ENCODE measurements at places on chromosomes 12 and 14.

DNA sequence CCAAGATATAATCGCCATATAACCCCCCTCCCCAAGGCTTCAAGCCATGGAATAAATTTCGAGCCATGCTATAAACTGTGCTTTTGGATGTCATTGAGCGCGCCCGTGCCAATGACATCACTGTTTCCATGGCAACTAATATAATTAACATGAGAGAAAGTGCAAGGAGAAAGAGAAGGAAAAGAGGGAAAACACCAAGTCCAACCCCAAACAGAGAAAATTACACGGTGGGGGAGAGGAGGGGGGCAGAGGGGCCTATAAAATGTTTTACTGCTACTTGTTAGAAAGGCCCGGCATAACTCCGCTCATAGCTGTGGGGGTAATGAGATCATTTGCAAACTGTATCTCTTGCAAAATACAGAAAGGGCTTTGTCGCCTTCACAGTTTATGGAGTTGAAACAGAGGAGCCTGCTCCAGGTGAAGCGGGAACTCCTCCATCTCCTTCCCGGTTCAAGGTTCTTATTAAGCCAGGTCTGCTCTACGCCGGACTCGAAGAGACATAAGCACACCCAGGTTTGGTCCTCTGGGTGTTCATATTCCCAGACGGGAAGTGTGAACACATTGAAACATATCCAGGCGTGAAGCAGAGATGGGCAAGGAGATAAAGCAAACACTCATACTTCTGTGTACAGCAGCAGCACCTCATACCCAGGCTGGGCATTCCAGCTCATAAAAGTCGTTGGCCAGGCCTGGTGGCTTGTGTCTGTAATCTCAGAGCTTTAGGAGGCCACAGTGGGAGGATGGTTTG lies 99.1 kb upstream of the MAP1LC3B2 start:
- no peak for DNase-seq

GRCh38 chr14:57389646-57390036 lies 745 bp upstream of the NAA30 start:
- no peak for DNase-seq

- no peak for DNase-seq
These were observed 85.0 kb downstream of the IPO8 start for GRCh38 chr12:30610718-30611117.

GRCh38 chr14:22280497-22281316 lies 308.3 kb downstream of the DAD1 start:
- no peak for DNase-seq

GRCh38 chr12:47891356-47891755 lies 13.4 kb downstream of the VDR start:
- no peak for DNase-seq

DNA sequence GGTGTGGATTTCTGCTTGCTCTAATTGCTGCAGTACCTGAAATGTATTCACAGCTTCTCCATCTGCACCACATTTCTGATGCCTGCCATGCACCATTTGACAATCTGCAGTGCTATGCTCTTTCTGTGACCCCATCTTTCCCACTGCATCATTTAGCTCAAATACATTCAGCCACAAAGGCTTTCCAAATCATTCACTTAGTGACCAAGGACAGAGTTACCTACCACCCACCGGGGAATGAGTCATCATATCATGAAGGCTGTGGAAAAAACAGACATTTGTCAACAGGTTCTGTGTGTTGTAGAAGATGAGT lies 465.5 kb upstream of the ATP2B1 start:
- peak; percentile 14 for DNase-seq

DNA sequence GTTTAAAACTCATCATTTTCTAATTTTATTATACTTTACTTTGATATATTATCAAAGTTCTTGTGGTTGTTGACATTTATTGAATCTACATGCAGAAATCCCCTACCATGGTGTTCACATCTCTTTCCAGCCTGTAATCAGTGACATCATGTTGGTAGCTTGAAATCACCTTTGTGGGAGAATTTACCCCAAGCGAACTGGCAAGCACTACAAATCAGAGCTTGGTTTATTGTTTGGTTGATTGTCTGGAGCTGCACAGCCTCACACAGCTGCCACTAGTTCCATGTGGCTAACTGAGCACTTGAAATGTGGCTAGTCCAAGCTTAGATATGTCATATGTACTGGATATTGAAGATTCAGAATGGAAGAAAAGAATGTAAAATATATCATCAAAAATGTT lies 15.4 kb upstream of the KRT5 start:
- DNase-seq, result no peak

GRCh38 chr12:107503887-107504885 lies 181.4 kb upstream of the PWP1 start:
- DNase-seq, result no peak

DNA sequence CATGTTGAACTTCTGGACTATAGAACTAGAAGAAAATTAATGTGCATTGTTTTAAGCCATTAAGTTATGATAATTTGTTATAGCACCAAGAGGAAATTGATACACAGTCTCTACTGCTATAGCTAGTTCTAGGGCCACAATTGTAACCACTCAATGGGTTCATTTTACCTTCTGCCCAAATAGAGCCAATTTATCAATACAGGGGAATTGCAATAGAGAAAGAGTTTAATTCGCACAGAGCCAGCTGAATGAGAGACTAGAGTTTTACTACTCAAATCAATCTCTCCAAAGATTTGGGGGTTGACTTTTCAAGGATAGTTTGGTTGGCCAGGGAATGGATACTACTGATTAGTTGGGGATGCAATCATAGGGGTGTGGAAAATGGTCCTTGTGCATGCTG lies 31.9 kb upstream of the BICDL1 start:
- DNase-seq, result no peak

DNA sequence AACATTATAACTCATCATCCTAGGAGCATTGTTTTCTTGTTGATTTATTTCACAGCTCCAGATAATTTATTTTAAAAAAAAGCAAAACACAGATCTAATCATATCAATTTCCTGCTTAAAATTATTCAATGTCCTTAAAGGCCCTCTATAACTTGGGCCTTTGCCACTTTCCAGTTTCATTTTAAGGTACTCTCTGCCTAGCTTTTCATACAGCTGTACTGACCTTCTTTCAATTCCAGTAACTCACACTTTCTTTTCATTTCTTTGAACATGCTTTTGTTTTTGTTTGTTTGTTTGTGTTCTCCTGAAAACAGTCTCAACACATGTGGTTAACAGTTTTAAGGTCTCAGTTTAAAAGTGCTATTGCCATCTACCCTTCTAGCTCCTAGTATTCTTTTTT lies 281.9 kb downstream of the ACSS3 start:
- no peak for DNase-seq

- no peak for DNase-seq
These were observed 46.9 kb upstream of the KRR1 start for GRCh38 chr12:75558287-75558686.

- no peak for DNase-seq
These were observed 206.2 kb upstream of the RGS6 start for GRCh38 chr14:71725922-71726579.

GRCh38 chr14:24662753-24663152 lies 28.8 kb upstream of the GZMB start:
- DNase-seq, result no peak

GRCh38 chr12:115758877-115759620 lies 518.4 kb downstream of the MED13L start:
- no peak for DNase-seq

DNA sequence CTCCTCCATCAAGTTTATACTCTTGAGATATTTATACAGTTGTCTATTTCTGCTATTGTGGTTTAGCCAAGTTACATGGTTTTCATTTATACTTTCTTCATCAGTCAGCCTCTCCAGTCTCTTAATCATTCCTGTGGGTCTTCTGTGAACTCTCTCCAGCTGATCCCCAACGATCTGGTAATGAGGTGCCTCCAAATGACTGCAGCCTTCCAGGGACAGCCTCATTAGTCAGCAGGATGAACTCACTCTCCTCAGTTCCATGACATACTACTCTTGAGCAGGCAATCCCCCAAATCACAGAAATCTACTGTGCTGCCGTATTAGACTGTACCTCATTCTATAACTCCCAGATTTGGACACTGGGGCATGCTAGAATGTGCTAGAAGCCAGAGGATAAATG lies 15.3 kb downstream of the AREL1 start:
- no peak for DNase-seq

- peak; percentile 67 for DNase-seq
These were observed 82.2 kb downstream of the PPP2R5C start for GRCh38 chr14:101843665-101844064.

- no peak for DNase-seq
These were observed 4.2 kb downstream of the HSPB8 start for GRCh38 chr12:119182701-119183493.

- no peak for DNase-seq
These were observed at the start of gene RTL1 for GRCh38 chr14:100903672-100904185. TSS of gene RTL1 (minus strand) at chr14:100903722. CDS start at chr14:100884788, 18,934 bp downstream.

DNA sequence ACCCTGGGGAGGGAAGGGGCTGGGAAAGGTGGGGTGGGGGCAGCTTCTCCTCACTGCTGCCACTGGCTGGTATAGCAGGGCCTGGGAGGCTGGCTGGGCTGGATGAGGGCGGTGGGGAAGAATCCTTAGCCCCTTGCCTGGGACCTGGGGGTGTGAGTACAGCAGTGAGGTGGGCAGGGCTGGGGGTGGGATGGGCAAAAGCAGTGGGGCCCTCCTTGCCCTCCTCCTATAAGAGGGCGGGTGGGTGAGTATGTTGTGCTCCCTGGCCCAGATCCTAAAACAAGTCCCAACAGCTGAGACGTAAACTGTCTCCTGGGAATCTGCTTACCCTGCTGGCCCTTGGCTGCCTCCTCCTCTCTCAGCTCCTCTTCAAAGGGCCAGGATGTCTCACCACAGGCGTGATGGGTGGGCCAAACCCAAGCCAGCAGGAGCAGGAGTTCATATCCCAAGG lies 2.2 kb downstream of the NCKAP5L start:
- no peak for DNase-seq

- DNase-seq, result no peak
These were observed 57.2 kb upstream of the MAX start for GRCh38 chr14:65159281-65160062.

DNA sequence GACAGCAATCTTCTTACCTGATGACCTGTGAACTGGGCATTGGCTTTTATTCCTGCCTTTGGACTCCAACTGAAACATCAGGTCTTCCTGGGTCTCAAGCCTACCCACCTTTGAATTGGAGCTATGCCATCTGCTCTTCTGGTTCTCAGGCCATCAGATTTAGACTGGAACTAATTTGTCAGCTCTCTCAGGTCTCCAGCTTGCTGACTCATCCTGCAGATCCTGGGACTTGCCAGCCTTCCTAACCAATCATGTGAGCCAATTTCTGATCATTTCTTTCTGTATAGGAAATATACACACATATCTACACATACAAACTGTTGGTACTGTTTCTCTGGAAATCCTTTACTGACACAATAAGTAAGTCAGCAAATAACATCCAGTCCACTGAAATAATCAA lies 65.3 kb upstream of the TSPAN8 start:
- no peak for DNase-seq

DNA sequence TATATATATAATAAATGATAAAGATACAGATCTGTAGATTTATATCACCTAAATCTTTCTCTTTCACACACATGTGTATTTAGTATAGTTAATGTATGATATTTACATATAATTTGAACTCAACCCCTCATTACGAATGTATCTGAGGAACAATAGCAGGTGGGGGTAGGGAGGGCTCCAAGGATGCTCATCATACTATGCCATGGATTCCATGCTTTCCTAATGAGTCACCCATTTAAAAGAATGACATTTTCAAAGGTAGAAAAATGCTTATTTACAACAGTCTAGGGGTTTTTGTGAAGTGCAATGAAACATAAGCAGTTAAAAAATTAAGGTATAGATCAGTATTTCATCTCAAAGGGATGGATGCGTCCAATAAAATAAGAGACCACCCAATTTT lies 181.6 kb downstream of the SOX5 start:
- no peak for DNase-seq

DNA sequence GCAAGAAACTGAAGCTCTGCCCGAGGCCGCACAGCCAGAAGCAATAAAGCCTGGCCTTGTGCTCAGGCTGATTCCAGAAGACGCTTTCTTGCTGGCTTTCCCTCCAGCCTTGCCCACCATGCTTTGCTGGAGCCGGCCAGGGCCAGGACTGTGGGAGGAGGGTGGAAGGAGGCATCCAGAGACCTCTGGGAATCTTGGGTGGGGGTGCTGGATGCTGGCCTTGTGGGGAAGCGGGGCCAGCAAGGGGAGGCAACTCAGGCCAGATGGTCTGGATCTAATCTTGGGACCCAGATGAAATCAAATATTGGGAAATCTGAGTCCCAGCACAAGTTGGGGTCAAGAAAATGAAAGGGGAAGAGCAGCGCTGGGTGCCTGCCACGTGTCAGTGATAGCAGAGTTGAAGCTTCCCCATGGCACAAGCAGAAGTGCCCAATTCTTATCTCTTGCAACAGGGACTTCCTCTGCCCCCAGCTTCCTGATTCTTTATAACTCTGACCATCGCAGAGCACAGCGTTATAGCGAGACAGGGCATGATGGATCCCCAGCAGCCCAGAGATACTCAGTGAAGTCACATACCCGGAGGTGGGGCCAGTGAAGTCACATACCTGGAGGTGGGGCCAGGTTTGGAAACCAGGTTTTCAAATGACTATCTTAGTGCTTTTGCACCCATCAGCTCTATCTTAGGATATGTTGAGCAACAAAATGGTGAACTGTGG lies 6.4 kb upstream of the RABGGTA start:
- DNase-seq, result peak; percentile 12

GRCh38 chr12:20305470-20305869 lies 62.9 kb upstream of the PDE3A start:
- DNase-seq, result no peak

GRCh38 chr12:108307006-108307405 lies 32.1 kb downstream of the CMKLR1 start:
- no peak for DNase-seq

DNA sequence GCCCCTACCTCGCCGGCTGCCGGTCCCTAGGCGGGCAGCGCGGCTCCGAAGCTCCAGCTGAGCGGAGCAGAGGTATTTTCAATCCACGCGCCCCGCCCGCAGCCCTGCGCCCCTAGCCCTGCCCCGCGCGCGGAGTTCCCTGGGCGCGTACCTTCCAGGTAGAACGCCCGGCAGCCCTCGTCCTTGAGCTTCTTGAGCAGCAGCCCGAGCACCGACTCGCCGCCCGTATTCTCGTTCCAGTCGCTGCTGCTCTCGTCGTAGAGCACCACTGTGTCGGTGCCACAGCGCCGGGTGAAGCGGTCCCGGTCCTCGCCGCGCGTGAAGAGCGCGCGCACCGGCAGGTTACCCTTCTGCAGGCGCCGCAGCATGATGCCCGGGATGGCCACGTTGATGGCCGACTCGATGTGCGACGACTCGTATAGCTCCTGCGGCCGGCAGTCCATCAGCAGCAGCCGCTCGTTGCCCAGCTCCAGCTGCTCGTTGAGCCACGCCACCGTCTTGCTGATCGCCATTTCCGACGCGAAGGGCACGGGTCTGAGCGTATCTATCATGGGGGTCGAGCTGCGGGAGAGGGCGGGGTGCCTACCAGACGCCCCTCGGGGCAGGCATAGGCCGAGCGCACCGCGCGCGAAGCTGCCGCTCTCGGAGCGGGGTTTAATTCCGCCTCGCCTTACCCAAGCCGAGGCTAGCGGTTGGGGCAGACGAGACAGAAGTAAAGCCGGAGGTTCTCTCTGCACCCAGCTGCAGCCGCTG lies 636 bp downstream of the DUSP6 start:
- DNase-seq, result peak; percentile 37

All from stimulated activated CD4-positive, alpha-beta T cell treated with anti-CD3 and anti-CD28 coated beads, Interleukin-4, amount 100 ng/mL, for 24 hours (primary cell).